ENCODE measurements at places on chromosomes 7 and 10.

DNA sequence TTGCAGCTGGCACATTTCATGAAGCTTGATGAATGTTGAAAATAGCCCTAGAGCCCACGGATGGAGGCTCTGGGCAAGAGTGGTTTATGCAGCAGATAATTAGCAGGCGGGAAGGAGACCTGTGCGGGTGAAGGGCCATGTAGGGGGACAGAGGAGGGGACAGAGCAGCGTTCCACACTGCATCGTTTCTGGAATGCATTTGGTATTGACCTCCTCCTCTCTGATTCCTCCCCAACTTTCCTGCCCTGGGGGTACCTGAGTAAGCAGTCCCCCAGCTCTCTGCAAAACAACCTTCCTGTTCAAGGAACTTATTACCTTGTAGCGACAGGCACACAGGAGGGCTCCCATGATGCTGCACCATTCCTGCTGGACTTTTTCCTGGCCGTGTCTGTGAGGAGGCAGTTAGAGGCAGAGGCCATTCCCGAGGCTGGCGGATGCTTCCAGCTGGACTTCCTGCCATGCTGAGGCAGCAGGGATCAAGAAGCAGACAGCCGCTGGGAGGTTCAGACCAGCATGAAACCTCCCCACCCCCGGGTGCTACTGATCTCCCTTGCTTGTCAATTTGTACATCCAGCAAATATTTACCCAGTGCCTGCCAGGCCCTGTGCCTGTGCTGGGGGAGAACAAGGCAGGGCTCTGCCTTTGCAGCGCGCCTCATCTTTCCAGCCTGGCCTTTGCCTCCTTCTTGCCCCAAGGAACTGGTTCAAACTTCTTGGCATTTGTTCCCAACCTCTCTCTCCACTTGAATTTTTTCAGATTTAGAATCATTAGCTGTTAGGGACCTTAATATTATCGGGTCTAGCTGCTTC is 28.7 kb downstream of the SLC29A3 start:
- no peak for DNase-seq

DNA sequence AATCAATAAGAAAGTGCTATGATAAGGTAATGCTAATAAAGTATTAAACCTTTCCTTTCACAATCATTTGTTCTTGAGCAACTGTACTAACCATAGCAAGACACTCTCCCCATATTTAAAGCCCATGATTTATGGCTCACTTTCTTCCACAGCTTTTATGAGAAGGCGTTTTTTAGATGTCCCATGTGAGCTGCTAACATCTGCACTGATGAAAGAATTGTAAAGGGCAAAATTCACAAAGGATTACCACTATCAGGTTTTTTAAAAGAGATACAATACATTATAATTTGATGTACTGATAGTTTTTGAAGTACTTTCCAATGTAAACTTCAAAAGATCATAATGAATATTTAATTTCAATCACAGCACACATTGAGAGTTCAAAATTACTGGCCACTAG is 75.7 kb downstream of the RNLS start:
- DNase-seq, result no peak

DNA sequence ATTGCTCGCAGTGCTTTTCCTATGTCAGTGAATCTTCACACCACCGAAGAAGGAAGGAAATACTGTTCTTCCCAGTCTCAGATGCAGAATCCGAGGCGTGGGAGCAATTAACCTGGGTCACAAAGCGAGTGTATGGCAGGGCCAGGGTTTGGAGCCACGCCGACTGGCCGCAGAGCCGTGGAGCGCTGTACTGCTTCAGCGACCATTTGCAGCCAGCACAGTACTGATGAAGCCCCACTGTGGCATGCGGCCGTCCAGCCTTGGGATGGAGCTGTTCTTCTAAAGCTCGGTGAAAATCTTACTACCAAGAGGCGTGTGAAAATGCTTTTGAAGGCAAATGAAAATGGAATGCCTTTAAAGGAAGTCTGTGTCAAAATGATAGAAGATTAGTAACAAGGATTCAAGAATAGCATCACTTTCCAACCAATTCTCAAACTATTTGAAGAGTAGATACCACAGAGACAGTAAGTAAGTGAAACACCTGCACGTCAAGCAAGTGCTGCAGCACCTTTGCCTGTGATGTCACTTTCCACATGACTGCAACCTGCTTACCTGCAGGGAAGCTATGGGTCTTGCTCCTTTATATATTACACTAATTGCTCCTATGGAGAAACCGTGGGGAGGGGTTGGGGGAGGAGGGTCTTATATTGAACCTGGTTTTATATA is 4.9 kb downstream of the PPP2R2D start:
- no peak for DNase-seq

DNA sequence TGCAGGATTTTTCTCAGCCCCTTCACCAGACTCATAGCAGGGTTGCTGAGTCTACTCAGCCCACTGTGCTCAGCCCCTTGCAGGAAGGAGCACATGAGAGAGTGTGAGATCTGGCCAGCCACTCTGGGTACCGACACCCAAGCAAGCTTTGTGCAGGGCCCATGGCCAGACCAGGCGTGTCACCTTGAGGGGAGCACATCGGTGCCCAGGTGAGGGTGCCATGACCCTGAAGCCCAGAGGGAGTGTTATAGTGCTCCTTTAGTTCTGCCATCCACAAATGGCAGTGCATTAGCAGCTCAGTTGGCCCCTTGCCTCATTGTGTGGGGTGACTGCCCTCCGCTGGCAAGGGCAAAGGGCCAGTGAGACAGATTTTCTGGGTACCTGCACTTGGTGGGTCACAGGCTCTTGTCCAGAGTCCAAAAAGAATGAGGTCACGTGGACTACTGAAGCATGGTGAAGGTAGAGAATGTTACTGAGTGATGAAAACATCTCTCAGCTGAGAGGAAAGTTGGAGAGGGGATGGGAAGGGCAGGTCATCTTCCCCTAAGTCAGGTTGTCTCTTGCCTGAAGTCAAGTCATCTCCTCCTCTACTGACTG is 181.8 kb downstream of the MACC1 start:
- no peak for DNase-seq

GRCh38 chr10:72424561-72424960 is 69.8 kb upstream of the DNAJB12 start:
- DNase-seq, result no peak

DNA sequence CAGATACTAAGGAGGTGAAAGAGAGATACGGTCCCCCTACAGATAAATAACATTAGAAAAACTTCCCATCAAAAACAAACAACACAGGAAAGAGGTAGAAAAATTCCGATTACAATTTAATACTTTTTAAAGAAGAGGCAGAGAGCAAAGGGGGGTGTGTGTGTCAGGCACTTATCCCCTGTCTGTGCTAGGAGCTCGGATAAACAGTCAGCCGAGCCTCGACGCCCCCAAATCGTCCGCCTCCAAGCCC is 3.6 kb downstream of the PAX2 start:
- no peak for DNase-seq

DNA sequence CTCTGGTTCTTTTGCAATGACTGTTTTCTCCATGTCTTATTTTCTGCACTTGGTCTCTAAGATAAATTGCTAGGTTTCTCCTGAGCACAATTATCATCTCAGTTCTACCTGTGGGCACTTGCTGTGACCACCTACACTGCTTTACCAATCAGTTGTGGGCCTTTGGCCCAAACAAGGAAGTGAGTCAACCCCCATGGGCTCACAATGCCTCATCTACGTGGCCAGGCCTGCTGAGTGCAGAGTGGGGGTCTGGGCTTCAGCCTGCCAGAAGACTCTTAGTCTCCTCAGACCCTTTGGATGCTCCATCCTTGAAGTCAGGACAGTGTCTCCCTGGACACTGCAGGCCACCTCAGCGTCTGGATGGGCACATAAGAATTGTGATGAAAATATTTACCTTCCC is 20.3 kb downstream of the SCART1 start:
- DNase-seq, result no peak

GRCh38 chr10:84329986-84330651 is 1.7 kb downstream of the CCSER2 start:
- peak; percentile 77 for DNase-seq

DNA sequence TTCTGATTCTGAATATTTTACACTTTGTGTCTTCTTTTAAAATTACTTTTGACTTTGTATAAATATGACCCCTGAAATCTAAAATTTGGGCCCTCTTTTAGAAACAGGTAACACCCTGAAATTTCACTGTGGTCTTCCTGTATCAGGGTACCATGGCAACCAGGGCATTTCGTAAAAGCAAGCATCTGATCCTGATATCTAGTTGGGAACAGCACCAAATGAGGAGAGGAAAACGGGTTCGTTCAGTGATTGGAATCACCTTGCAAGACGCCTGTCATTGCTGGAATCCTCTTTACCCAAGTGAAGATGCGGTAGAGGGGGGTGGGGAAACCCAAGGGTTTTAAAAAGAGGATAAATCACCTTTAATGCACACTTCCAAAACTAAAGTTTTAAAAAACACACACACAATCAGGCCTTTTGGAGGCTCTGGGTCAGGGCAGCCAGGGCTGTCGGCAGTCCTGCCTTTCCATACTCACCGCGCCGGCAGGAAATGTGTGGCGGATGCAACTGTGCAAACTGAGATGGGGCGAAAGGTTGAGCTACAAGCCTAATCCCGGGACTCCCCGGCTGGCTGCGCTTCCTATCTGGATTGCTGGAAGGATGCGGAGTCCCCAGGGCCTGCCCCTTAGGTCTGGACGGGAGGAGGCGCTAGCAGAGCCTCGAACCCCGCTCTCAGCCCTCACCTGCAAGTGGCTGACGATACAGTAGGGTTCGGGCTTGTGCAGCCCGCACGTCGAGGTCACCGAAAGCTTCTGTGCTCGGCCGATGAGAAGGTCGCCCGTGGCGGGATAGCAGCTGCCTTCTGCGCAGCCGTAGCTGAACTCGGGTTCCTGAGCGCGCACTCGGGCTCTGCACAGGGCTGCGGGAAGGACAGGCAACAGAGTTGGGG is 1.8 kb downstream of the LAMB1 start:
- no peak for DNase-seq
